ENCODE measurements at places on chromosomes 4 and X.

DNA sequence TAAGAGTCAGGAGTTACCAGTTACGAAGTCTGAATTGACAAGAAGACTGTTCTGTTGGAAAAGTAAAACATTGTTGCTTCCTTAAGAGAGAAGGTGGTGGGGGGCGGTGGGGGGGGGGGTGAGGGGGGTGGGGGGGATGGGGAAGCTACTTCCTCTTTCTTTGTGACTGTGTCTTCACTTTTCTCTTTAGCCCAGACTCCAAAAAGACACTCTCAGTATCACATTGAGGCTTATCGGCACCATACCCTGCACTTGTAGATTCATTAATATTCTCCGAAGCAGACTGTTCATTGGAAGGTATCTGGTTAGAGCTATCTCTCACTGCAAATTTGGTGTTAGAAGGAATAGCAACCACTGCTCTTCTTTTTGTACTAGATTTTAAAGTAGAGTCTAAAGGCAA is 94.5 kb upstream of the IL13RA1 start:
- DNase-seq = no peak

DNA sequence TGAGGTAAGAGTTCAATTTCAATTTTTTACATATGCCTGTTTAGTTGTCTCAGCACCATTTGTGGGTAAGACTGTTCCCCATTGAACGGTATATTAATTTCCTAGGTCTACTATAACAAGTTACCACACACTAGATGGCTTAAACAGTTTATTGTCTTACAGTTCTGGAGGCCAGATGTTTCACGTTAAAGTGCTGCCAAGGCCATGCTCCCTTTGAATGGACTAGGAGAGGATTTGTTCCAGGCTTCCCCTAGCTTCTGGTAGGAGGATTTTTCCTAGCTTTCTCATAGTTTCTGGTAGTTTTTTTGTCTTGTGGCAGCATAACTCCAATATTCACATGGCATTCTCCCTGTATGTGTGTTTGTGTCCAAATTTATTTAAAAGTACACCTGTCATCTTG is 149.3 kb upstream of the CYSLTR1 start:
- DNase-seq = no peak

DNA sequence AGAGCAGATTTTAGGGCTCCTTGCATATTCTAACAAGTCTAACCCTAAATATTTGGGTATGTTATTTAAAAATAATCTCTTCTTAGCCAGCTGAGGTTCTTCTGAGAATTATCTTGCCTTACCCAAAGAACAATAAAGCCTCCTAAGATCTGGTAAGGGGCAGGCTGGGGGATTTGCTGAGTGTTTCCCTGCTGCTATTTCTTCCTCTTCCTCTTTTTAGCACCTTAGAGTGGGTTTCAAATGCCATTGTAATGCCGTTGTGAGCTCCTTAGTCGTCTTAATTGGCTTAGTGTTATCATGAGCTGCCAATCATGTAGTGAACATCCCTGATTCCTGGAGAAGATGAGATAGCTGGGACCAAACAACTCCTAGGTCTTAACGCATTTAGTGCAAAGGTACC is 15.4 kb downstream of the STOX2 start:
- no peak for DNase-seq

GRCh38 chr4:141077611-141078225 is 55.6 kb downstream of the RNF150 start:
- DNase-seq = no peak

- no peak for DNase-seq
Observed at GRCh38 chr4:20554134-20554533, 146.1 kb upstream of the PACRGL start.

GRCh38 chrX:29721152-29721551 is 494.2 kb upstream of the MAGEB2 start:
- DNase-seq = no peak

GRCh38 chr4:38611676-38612075 is 52.3 kb upstream of the KLF3 start:
- no peak for DNase-seq

GRCh38 chrX:24395775-24396174 is 35.3 kb downstream of the SUPT20HL1 start:
- DNase-seq = peak; percentile 57

GRCh38 chr4:172631832-172632231 is 536.8 kb upstream of the GALNT7 start:
- no peak for DNase-seq

GRCh38 chrX:2342281-2342688 is 158.5 kb downstream of the DHRSX start:
- DNase-seq = no peak

- no peak for DNase-seq
Observed at GRCh38 chr4:126850286-126850685, 782.5 kb upstream of the INTU start.
